GM03348 (cell line): ENCODE measurements at places on chromosomes 7 and 10.

DNA sequence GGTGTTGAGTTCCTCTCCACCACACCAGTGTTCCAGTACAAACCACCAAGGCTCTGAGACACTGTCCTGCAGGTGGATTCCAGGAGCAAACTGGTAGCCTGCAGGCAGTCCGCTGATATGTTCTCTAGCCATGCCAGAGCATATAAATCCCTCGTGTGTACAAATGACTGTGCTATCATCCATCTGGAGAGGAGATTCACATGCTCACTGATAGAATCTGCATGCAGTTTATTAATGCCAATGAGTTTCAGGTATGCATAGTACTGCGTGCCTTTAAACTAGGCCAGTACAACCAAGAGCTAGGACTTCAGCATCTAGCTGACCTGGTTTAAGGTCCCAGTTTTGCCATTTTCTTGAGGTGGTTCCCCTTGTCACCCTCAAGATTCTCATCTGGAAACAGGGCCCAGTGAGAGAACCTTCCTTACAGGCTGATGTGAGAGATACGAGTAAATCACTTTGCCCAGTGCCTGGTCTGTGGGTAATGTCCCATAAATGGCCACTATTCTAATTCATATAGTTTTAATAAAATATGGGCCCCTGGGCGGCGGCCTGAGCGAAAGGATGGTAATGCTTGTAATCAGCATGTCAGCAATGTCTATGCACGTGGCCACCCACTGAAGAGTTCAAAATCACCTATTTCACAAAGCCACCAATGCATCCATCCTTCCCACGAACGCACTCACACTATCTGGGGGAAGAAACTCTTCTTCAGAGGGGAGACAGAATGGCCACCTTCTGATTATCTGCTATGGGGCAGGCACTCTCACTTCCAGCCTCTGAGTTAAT lies 268.0 kb upstream of the ZMIZ1 start:
- no peak for DNase-seq

DNA sequence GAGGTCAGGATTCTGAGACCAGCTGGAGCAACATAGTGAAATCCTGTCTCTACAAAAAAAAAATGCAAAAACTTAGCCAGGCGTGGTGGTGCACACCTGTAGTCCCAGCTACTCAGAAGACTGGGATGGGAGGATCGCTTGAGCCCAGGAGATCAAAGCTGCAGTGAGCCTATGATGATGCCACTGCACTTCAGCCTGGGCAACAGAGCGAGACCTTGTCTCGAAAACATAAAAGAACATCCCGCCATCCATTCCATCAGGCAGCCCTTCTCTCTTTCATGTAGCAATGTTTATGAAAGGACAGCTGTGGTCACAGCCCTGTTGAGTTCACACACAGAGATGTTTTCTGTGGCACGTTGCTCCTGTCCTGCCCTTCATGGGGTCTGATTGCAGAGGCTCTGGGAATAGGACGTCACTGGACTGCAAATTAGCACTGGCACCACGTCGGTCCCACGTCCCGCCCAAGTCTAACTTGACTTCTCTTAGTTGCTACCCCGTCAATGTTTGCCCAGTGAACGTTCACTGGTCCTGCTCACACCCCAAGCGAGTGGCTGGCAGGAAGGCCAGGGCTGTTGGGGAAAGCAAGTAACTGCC lies 64.5 kb upstream of the MYL10 start:
- DNase-seq, result no peak

- peak; percentile 40 for DNase-seq
Observed at GRCh38 chr7:121372376-121373010, 23.6 kb downstream of the FAM3C start.

DNA sequence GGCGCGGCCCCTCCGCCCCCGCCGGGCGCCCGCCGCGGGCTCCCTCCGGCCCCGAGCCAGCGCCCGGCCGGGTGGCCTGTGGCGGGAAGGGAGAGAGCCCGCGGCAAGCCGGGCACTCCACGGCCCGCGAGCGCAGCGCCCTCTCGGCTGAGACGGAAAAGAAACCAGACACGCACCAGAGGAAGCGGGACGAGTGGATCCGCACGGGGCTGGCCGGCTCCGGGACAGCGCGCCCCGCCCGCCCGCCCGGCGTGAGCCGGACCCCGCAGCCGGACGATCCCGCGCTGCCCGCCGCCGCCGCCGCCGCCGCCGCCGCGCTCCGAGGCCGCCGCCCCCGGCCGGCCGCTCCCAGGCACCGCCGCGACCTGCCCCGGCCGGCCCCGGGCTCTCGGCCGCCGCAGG lies 300 bp downstream of the ARHGAP21 start:
- DNase-seq, result peak; percentile 60

DNA sequence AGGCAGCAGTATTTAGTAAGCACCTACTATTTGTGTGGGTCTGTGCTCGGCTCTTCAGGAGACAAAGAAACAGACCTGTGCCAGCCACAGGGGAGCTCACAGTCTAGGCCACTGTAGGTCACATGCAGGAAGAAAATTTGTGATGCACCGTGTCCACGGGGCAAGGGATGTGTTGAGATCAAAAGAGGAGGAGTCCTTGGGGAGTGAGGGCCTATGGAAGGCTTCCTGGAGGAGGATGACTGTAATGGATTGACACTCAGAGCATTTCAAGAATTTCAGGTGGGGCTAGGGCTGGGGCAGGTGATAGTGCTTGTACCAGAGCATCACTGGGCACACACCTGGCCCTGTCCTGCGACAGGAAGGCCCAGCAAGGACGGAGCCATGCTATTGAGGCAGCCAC lies 102.7 kb downstream of the ZMIZ1 start:
- no peak for DNase-seq

DNA sequence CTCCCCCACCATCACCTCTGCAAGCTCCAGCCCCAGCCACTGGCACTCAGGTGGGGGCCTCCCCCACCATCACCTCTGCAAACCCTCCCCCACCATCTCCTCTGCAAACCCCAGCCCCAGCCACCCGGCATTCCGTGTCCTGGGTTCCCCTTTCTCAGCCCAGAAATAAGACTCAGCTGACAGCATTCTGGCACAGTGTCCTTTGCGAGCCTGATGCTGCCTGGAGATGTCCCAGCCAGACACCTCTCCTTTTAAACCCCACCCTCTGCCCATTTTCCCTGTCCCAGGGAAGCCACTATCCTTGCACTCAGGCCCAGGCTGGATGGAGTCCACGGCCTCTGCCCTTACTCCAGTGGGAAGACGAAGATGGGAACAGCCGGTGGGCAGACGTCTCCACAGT lies 49.8 kb downstream of the ELFN1 start:
- no peak for DNase-seq
